ENCODE measurements at places on chromosomes 3 and 15.

GRCh38 chr15:57085267-57085666, 166.8 kb downstream of the TCF12 start:
- DNase-seq, result no peak

- no peak for DNase-seq
Observed at GRCh38 chr3:16415911-16416476, 97.5 kb downstream of the RFTN1 start.

DNA sequence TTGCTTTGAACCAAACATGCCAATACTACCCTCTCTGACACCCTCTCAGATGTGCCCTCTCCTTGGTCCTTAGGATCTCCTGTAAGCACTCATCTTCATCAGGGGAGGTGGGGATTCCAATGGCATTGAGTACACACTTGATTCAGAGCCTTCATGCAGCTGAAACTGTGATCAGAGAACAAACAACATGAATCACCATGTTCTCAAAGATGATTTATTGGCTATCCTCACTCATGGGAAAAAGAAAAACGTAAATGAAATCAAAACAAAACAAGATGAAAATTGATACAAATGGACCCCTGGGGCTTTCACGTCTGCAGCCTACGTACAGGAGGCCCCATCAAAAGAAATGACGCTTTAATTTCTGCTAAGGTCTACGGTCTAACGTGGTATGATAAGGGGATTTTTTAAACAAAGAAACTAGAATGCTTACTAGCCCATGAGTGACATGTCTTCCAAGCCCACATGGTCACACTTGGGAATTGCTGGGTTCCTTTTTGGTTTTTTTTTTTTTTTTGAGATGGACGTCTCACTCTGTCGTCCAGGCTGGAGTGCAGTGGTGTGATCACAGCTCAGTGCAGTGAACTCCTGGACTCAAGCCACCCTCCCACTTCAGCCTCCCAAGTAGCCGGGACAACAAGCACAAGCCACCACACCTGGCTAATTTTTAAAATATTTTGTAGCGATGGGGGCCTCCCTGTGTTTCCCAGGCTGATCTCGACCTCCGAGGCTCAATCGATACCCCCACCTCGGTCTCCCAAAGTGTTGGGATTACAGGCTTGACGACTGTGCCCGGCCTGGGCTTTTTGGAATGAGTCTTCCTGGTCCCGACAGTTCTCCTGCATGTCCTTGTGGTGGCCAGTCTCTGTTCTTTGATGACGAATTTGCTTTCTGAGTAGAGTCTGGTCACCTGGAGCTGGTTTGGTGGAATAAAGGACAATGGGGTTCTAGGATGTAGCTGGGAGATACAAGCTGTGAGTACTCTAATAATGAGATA, 202.6 kb downstream of the XXYLT1 start:
- no peak for DNase-seq

GRCh38 chr3:37324131-37324530, 149.7 kb upstream of the LRRFIP2 start:
- DNase-seq, result no peak

DNA sequence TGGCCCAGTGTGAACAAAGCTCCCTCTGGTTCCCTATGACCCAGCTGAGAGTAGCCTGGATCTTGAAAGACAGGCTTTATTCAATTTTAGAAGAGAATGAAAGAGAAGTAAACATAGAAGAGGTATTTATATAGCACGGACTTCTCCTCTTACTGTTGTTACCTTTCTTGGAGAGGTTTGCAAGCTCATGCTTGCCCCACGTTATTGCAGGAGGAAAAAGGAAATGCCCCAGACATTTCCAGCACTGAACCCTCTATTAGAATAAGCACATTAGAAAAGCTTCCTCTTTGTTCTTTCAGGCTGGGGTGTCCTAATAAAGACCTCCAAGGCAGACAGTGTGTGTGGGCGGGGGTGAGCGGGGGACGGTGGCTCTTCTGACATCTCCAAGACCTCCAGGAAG, 98.7 kb upstream of the AGBL1 start:
- DNase-seq, result no peak

DNA sequence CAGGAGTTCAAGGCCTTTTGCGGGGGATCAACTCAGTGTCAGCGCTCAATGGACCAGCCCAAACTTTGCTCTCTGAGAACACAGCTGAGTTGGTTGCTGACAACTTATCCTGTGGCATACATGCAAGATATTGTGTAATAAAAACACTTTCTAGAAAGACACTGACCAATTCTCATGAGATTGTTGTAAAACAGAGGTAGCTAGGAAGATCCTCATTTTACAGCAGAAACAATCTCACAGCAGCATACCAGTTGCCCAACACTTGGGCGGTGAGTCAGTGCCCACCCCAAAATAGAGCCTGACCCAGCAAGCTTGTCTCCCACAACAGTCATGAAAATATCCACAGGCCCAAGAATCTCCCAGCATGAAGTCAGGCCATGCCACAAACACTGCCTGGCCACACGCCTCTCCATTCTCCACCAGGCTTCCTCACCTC, 18.2 kb downstream of the KLHL6 start:
- DNase-seq, result no peak

DNA sequence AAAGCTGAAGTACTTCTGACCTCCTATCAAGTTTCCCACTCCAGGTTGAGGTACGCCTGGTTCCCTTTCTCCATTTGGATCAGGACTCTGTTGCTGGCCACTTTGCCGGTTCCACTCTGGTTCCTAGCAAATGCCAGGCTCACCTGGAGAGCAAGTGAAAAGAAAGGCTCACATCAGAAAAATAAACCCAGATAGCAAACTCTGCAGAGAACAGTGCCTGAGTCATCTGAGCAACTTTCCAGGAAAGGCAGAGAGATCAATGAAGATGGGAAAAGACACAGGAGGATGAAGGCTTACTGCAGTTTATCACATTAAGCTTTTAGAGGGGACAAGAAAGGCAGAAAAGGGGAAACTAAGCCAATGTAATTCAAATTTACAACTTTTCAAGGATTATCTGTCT, 41.8 kb upstream of the WDR5B start:
- DNase-seq, result no peak

DNA sequence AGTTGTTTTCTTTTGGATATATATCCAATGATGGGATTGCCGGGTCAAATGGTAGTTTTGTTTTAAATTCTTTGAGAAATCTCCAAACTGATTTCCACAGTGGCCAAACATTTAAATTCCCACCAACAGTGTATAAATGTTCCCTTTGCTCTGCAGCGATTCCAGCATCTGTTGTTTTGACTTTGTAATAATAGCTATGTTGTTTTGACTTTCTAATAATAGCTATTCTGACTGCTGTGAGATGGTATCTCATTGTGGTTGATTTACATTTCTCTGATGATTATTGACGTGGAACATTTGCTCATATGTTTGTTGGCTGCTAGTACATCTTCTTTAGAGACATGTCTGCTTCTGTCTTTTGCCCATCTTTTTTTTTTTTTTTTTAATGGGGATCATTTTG, 332.2 kb upstream of the GBE1 start:
- no peak for DNase-seq

DNA sequence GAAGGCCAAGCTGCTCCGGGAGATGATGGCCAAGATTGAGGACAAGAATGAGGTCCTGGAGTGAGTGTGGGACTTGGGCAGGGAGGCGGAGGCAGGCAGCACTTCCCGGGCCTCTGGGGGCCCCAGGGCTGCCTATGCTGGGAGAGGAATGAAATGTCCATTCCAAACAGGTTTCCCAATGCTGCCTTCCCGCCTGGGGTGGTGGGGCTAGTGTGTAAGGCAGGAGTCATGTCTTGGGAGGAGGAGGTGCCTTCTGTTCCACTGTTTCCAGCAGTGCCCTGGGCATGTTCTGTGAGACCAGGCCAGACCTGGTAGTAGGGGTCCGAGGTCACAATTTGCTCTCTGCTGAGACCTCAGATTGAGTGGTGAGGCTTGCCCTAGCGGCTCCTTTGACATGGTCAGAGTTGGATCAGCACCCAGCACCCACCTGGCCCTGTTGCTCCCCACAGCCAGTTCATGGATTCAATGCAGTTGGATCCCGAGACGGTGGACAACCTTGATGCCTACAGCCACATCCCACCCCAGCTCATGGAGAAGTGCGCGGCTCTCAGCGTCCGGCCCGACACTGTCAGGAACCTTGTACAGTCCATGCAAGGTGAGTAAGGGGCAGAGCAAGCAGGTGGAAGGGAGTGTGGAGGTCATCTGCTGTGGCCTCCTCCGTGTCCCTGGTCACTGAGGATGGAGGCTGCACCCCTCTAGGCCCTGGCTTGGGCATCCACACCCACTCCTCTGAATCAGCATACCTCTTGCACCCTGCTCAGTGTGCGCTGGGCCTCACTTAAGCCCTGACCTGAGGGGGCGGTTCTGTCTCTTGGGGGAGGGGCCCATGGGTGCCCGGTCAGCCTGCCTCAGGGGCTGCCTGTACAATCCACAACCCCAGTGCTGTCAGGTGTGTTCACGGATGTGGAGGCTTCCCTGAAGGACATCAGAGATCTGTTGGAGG, 27.3 kb downstream of the PTPN23 start:
- no peak for DNase-seq

DNA sequence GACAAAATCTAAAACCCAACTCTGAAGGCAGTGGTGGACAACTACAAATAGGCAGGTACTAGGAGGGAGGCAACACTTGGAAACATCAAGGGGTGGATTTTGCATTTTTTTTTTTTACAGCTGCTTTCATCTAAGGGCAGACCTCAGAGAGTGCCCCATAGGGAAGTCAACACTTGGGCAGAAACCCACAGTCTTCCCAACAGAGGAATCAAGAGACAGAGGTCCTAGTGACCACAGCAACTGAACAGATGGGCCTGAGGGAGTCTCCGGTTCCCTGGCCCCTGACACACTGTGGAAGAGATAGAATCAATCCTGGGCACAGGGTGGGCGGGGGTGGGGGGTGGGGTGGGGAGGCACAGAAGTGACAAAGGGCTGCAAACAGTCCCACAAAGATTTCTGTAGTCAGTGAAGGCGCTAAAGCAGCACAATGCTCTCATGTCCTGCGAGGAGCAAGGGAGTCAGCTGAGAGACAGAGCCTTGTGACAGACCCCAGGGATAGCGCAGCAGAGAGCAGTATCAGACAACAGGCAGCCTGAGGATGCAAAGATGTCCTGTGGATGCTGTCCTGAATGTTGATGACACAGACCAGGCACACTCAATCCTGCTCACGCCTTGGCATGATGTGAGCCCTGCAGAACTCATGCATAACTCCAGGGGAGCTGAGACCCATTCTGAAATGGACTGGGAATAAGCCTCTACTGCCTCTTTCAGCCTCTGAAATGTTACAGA, 6.9 kb upstream of the RFTN1 start:
- no peak for DNase-seq

- no peak for DNase-seq
Observed at GRCh38 chr3:113890256-113890900, 51.8 kb downstream of the GRAMD1C start.

GRCh38 chr3:131716007-131716406, 213.2 kb upstream of the MRPL3 start:
- DNase-seq, result no peak

- DNase-seq, result no peak
Observed at GRCh38 chr3:41328926-41329325, 129.6 kb downstream of the CTNNB1 start.

DNA sequence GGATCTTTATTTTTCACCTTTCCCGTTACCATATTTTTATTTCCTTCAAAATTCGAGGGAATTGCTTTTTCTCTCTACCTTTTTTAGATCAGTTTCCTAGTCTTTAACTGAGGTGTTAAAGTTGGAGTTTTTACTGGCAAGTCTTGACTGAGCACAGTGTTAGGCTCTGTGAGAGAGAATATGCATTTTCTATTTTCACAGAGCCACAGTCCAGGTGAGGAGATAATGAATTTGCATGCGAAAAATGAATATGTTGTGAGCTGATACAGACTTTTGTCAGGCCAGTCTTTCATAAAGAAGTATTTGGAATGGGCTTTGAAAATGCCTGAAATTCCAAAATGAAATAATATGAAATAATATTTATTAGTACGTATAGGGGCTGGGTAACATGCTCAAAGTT, 31.9 kb downstream of the MME start:
- DNase-seq, result no peak

DNA sequence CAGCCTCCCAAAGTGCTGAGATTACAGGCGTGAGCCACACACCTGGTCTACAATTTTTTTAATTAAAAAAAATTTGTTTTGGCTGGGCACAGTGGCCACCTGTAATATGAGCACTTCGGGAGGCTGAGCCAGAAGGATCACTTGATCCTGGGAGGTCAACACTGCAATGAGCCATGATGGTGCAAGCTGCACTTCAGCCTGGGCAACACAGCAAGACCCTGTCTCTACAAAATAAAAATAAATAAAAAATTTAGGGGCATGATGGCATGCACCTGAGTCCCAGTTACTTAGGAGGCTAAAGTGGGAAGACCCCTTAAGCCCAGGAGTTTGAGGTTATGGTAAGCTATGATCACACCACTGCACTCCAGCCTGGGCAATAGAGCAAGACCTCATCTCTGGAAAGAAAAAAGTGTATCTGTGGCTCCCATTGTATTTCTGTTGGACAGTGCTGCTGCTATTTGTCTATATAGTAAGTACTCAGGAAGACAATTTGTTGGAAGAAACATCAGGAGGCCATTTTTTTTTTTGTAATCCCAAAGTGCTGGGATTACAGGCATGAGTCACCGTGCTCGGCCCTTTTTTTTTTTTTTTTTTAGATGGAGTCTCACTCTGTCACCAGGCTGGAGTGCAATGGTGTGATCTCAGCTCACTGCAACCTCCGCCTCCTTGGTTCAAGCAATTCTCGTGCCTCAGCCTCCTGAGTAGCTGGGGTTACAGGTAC, 27.5 kb upstream of the SH3BP5 start:
- no peak for DNase-seq

GRCh38 chr3:178086144-178086825, 450.0 kb upstream of the KCNMB2 start:
- no peak for DNase-seq

All from T-helper 2 cell (primary cell).